ENCODE measurements at places on chromosomes 16 and 17.
A peak's percentile ranks its signal among the peaks of the same experiment; 100 is the strongest.

GRCh38 chr17:50183421-50183994, 17.7 kb downstream of the SGCA start:
- DNase-seq = no peak

DNA sequence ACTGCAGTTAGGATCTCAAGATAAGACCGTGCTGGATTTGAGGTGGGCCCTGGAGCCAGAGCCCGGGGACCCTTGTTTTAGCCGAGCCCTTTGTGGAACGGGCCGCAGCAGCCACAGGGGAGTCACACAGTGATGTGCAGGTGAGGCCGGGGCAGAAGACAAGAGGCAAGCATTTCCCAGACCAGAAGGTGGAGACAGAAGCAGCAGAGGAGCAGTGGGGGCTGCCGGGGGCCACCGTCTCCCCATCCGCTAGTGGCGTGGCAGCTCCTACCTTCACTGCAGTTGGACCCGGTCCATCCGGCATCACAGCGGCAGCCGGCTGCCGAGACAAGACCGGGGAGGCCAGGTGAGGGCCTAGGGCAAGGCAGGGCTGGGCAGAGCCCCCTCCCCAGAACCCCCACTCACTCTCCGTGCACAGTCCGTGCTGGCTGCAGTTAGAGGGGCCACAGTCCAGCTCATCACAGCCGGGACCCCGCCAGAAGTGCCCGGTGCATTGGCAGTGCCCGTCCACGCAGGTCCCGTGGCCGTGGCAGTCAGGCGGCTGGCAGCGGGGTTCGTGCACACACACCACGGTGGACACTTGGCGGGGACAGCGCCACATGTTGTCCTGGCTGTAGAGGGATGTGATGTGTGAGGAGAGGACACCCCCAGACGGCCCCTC, 6.0 kb downstream of the NAGPA start:
- DNase-seq = no peak

GRCh38 chr17:35713069-35713728, 18.2 kb upstream of the RASL10B start:
- DNase-seq = no peak

- DNase-seq = peak; percentile 86
These were observed at the start of gene FAM234A for GRCh38 chr16:234468-235305. TSS of gene FAM234A (plus strand) at chr16:234821. CDS start at chr16:254414, 19,593 bp downstream.

DNA sequence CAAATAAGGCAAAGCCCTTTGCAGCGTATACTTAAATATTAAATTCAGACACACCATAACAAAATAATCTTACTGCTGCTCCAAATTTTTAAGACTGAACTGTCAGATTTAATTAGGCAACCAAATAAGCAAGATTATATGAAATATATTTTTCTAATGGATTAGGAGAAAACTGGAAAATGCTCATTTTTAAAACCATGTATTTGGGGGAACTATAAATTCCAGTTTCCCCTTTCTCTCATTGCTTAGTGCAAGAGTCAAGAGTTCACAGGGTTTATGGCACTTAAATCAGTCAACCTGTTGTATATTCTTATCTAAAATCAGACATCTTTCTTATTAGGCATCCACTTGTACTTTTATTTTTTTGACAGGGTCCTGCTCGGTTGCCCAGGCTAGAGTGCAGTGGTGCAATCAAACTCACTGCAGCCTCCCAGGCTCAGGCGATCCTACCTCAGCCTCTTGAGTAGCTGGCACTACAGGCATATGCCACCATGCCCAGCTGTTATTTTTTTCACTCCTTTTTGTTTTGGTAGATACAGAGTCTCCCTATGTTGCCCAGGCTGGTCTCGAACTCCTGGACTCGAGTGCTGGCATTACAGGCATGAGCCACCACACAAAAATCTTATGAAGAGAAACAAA, 2.1 kb upstream of the KANSL1 start:
- DNase-seq = no peak

GRCh38 chr16:12141073-12141951, 164.8 kb downstream of the SNX29 start:
- no peak for DNase-seq

GRCh38 chr16:18801145-18801972, at the start of gene ARL6IP1:
TSS of gene ARL6IP1 (minus strand) at chr16:18801549. CDS start at chr16:18801466, 83 bp downstream.
- DNase-seq = peak; percentile 98

GRCh38 chr17:64115822-64116534, 14.0 kb downstream of the ERN1 start:
- DNase-seq = no peak

DNA sequence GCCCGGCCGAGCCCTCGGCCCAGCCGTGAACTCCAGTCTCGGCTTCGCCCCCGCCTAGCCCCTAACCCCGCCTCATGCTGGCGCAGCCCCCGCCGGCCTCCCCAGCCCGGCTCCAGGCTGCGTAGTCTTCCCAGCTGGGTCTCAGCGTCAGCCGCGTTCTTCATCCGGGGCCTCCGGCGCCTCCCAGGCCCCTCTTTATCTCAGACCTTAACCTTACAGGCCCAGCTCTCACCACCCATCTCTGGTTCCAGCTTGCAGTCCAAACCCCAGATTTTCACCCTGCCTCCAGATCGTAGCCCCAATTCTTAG, at the start of gene PROCA1:
TSS of gene PROCA1 (minus strand) at position 166 of the 309 bp plus-strand sequence. CDS start 228 bp downstream, outside the sequence.
- DNase-seq = peak; percentile 21

- no peak for DNase-seq
These were observed 2.3 kb downstream of the KRTAP3-2 start for GRCh38 chr17:40997361-40997760.

DNA sequence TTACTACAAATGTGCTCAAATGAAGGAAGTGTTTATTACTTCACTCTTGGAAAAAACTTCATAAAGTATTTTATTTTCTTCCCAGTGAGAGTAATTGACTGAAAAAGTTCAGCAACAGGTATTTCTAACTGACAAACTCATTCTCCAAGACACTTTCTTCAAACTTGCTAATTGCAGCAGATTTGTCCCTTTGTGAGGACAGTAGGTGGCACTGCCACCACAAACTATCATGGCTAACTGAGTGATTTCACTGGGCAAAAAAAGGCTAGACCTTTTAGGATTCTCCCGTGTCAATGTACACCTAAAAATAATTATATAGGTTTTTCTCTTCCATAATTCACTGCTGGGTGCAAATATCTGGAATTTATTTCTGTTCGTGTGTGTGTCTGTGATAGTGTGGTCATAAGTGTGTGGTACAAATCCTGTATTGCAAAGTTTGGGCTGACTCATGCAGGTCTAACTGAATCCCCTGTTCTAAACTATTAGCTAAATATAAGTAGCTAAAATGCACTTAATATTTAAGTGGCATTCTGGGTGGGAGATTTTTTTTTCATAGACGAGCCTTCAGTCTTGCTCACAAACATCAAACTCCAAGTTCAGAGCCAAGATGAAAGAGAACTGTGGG, 3.9 kb downstream of the HS3ST3A1 start:
- DNase-seq = peak; percentile 32

GRCh38 chr17:52027620-52028295, 130.8 kb downstream of the CA10 start:
- no peak for DNase-seq

DNA sequence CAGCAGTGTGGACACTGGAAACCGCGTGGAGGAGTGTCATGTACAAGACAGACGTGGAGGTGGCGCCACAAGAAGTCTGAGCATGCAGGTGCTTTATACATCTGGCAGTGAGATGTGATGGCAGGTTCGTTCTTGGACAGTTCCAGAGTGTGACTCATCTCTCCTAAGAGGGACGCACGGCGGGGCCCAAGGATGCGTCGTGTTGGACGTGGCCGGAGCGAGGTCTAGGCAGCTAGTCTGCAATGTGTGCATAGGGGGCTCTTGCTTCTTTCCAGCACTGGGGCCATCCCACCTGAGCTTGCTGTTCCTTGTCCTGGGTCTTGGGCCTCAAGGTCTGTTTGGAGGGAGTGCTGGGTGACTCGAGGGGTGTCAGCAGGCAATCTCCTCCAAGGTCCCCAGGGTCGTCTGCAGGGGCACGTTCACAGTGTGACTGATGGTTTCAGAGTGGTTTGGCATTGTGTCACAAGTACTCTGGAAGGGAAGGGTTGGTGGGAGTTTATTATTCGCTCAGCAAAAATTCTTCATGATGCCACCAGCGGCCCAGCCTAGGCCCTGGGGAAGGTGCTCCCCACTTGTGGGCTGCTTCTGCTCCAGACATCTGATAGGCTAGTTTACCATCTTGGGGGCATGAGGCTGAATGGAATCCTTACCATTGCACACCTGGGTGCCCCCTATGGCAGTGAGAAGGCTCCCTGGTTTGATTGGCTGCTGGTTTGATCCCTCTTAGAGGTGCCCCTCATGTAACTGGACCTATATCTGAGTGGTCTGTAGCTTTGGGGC, 22.1 kb downstream of the SPACA3 start:
- DNase-seq = no peak

DNA sequence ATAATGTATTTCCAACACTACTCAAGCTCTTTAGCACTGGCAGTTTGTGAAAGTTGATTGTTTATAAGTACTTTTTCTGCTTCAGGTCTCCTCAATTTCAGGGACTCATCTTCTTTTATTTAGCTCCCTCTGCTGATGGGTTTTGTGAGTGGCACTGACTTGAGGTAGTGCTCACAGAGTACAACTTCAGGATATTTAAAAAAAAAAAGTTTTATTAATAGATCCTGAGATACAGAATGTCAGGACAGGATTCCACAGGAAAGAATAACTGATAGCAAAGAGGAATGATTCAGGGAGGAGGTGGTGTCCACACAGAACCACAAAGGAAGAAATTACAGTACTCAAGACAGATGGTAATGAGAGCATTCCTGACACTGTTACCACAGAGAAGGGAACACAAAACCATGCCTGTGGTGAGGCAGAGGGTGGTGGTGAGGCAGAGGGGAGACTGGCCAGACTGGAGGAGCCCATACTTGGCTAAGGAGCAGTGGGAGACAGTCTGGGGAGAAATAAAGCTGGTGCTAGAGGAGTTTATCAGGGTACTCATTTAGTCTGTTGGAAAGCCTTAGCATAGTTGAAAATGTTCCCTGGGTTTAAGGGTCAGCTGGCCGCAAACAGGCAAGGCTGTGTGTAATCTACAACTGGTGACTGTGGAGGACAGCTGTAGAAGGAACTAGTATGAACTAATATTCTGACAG, 63.7 kb downstream of the SPAG9 start:
- DNase-seq = no peak

GRCh38 chr17:61284746-61285145, 114.9 kb upstream of the TBX2 start:
- no peak for DNase-seq

DNA sequence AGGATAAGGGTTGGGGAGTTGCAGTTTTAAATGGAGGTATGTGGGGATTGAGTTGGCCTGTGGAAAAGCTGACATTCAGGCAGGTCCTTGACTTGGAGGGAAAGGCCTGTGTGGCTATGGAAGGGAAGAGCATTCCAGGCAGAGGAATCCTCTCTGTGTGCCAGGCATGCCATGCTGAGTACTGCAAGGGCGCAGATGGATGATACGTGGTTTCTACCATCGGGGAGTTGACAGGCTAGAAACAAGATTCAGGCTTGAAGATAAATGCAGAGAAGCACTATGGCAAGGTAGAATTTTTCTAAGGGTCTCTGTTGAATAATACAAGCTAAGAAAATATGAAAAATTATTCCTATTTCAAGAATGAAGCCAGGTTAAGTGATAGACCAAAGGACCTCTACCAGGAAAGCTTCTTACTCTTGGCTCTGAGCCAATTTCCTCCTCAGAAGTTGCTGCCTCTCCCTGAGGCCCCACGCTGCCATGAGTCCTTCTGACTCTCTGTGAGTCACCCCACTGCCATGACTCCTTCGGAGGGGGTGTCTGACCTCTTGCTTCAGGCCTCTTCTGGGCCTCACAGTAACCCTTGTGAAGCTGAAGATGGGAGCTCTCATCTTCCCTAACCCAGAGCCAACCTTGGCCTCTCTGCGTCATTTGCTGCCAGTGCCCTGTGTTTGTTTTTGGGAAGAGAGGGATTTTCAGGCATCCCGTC, 75.8 kb downstream of the WNT3 start:
- no peak for DNase-seq

- no peak for DNase-seq
These were observed 7.3 kb downstream of the CMTM4 start for GRCh38 chr16:66689282-66689681.

DNA sequence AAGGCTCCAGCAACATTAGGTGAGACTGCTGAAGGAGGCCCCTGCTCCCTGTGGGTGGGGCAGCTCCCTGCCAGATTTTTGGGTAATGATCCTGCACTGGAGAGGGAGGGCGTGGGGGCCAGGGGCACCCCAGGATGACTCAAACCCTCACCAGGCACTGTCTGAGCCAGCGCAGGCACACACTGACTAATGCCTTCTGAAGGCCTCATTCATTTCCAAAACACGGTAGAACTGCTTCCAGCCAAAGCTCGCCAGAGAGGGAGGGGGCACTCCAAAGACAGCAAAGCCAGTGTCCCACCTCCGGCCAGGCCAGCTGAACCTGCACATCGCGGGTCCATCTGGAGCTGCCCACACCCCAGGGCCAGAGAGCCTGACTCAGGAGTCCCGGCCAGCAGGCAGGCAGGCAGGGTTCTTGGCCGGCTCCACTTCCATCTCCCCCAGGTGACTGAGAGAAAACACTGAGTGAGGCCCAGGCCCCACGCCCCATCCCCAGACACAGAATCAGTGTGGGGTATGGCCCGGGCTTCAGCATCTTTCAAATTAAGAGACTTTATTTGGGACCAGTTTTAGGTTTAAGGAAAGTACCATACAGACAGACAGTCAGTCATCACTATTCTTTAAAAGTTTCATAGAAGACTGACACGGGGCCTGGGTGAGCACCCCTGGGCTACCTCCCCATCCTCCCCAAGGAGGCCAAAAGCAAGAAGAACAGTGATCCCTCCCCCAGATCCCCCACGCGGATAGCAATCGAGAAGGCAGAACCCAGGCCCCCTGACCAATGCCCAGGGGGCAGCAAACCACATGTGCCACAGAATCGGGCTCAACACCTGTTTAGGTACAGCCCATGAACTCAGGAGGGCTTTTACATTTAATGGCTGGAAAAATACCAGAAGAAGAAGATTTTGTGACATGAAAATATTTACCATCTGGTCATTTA, 2.3 kb downstream of the PIEZO1 start:
- no peak for DNase-seq

- no peak for DNase-seq
These were observed 31.6 kb upstream of the HS3ST2 start for GRCh38 chr16:22782314-22782713.

- DNase-seq = no peak
These were observed 9.7 kb downstream of the RHBDL3 start for GRCh38 chr17:32275060-32276042.

DNA sequence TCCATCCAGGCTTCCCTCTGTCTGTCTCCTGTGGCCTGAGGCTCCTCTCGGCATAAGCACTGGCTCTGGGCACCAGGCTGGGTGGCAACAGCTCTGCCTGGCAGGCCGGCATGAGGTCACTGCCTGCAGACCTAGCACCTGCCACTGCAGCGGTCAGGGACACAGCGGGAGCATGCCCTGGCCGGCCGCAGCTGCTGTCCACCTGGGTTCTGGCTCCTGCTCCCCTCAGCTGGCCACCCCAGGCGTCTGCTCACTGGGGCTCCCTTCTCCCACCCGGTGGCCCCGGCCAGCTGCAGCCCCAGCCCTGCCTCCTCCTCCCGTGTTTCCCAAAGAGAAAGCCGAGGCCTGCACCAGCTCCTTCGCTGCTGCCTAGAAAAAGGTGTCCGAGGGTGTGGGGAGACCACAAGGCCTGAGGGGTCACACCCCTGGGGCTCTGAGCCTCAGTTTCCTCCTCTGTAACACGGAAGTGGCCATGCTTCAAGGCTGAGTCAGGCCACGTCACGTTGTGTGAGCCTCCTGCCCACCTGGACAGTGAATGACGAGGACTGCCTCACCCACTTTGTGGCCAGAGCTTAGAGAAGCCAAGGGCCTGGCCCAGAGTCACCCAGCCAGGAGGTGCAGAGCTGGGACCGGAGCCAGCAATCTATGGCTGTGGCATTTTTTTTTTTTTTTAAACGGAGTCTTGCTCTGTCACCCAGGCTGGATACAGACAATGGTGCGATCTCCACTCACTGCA, 6.7 kb downstream of the NTHL1 start:
- no peak for DNase-seq

- no peak for DNase-seq
These were observed 9.3 kb upstream of the FAAP100 start for GRCh38 chr17:81561494-81561885.

Measured in dorsolateral prefrontal cortex (tissue), 122 donors.